NCI-H1105 (cell line): ENCODE measurements at places on chromosomes 6 and 20.

DNA sequence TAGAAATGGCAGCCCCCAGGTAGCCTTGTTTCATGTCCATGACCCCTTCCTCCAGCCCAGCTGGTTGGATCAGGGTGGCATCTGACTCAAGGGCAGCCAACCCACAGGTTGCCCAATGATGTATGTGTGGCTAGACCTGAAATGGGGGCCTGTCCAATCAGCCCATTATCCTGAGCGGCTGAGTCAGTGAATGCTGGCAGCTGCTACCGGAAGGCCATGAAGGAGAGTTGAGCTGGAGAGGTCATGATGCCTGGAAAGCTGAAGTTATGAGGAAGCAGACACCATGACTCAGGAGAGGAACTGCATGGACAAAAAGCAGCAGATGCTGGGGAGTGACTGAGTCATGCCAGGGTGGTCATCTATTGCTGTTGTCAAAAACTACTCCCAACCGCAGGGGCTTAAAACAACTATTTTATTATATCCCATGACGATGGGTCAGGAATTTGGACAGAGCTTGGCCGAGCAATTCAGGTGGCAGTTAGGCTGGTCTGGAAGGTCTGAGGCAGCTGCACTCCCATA lies 67.3 kb downstream of the MDGA1 start:
- no peak for DNase-seq

GRCh38 chr6:154962753-154963152 lies 32.4 kb upstream of the TIAM2 start:
- no peak for DNase-seq

DNA sequence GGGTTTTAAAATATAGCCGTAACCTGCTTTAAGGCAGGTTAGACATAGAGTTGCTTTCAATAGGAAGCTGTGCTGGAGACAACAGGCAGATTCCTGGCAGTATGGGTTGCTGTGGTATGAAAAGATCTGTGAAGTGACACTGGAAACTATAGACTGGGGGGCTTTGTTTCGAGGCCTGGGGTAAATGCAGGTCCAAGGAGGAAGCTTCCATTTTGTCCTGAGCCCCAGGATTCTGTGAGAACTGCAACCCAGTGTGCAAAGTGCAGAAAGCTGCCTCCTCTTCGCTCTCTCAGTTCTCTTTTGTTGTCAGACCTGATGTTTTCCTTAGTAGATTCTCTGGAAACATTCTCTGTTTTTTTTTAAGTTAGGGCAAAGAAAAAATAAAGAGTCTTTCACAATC lies 86.9 kb downstream of the LYRM4 start:
- DNase-seq = no peak

DNA sequence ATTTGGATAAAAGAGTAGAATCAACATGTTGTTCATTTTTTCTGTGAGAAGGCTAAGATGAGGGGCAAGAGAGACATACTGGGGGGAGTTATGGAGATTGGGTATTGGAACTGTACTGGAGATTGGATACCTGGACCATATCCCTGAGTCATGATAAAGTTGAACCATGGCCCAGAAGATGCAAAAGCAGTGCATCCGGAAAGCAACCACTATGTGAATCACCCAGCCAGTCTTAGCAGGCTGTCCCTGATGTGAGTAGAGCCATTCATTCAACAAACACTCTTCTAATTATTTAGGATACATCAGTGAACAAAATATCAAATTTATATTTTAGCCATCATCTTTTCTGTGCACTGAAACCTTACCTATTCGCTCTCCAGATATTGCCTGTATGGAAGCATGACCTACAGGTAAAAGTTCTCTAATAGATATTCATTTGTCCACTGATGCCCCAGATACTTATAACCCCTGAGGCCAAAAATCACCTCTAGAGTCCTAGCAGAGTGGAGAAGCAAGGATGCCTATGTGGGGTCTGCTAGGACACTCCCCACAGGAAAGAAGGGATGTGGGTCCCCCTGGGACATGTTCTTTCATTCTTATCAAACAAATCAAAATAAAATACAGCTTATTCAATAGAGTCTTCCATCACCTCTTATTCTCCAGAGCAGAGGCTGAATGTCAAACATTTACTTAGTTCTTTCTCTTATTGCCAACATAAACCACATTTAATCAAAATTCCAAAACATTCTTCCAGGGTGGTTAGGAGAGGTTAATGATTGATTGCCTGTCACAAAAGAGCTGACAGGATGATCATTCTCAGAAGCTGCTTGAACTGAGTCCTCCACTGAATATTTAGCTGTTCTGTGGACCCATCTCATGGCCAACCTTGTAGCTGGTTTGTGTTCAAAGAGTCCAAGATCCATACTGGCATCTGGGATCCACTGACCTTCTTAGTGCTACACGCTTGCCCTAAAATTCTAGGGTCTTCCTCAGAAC lies 37.0 kb upstream of the PKHD1 start:
- no peak for DNase-seq

- DNase-seq = no peak
Observed at GRCh38 chr6:124530926-124531325, 431.3 kb upstream of the RNF217 start.

DNA sequence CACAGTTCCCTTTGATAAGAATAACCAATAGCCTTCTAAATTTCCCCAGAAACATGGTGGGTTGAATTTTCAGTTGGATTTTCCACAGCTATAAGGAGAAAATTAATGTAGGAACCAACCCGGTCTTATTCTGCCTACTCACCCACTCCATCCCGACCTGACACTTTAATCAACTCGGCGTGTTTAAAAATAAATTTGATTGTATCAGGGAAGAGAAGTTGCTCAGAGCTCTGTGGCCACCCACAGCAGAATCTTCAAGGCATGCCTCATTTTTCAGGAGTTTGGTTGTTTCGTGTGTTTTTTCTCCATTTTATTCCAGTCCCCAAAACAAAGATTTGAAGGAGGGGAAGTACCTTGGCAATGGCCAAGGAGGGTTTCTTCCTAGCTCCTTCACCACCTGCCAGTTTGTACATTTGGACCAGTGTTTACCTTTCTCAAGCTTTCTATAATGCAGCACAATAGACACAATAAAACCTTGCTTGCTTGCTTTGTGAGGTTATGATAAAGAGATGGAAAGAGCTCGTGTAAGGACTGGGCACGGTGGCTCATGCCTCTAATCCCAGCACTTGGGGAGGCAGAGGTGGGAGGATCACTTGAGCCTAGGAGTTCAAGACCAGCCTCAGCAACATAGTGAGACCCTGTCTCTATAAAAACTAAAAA lies 297.2 kb upstream of the JARID2 start:
- DNase-seq = no peak

GRCh38 chr6:105680131-105680530 lies 277.2 kb upstream of the PREP start:
- DNase-seq = no peak

DNA sequence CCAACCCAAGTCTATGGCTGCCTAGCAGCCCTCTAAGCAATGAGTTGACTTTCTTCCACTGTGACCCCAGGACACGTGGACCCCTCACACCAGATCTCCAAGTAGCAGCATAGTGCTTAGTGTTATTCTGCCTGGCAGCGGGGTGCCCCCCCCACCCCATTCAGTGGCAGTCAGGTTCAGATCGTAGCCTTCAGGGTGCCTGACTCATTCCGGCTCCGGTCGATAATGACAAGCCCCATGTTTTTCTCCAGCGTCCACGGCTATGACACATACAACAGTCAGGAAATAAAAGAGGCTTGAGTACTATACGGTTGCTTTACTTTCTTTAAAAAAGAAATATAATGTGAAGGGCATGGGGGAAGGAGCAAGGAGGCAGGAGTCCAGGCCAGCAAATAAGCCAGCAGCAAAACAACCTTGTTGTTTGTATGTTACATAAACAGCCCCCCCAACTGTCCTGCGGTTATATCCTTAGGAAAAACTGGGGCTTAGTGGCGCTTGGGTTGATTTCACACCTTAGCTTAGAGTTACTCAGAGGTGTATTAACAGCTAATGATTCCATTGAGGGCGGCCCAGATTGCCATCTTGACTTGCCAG lies 23.1 kb downstream of the GNAS start:
- no peak for DNase-seq

DNA sequence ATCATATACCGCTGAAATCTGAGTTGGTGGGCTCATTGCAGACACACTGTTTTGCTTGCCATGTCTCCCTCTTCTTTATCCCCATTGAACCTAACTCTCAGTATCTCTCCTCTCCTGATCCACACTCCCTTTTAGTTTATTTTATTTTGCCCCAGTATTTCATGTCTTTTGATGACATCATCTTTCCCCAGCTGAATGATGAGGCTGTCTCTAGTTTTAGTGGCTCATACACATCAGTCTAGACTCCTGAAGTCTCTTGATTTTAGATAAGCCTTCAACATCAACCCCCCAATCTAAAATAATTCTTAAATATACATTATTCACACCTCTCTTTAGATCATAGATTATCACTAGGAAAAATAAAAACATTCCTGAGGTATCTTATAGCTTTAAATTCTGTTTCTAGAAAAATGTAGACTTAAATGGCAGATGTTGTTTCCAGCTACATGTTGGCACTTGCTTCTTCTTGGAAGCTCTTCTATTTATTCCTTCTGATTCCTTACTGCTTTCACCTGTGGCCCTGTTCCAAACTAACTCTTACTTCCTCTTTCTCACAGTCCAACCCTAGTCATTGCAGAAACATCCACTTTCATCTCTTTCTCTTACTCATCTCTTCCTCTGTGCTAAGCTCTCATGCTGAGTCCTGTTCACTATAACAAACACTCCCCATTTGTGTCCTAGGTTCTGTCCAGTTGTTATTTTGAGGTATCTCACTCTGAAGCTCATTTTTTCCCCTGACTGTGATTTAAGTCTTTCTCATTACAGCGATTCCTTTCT lies 191.9 kb upstream of the SLC35B3 start:
- DNase-seq = no peak

- peak; percentile 52 for DNase-seq
Observed at GRCh38 chr6:142822842-142823241, 122.1 kb downstream of the HIVEP2 start.

DNA sequence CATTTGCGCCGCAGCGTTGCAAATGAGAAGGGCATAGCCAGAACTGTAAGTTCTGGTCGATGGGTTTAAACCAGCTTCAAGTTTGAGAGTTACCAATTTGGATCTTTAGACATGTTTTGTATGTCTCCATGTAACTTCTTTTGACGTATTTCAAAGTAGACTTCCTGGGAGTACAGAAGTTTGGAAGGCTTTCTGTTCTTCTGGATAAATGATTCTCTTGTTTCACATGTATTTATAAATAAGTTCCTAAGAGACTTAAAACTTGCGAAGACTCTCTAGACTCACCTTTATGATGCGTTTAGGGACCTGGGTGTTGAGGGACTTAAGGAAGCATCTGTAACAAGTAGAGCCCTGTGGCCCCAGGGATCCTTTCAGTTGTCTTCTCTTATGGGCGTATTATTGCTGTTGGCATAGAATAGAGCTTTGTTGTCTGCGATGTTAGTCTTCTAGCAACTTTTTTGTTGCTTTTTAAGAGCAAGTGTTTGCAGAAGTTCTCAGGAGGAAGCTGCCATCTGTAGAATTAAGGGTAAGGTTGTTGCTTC lies 1.3 kb downstream of the CDYL start:
- no peak for DNase-seq

DNA sequence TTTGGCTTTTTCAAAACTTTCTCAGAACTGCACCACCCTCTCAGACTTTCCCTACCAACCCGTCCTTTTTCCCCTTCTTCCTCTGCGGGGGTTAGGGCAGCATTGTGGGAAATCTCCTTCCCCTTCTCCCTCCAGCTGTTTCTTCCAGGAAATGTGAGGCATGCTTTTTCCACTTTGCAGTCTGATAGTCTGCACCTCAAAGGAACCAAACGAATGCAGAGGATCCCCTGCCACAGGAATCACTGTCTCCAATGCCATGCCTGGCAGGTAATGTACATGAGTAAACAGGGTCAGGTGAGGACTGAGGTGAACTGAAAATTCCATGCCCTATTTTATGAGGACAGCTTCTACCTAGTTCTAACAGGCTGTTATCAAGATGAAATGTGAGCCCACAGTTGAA lies 218.4 kb downstream of the BCAS1 start:
- no peak for DNase-seq

DNA sequence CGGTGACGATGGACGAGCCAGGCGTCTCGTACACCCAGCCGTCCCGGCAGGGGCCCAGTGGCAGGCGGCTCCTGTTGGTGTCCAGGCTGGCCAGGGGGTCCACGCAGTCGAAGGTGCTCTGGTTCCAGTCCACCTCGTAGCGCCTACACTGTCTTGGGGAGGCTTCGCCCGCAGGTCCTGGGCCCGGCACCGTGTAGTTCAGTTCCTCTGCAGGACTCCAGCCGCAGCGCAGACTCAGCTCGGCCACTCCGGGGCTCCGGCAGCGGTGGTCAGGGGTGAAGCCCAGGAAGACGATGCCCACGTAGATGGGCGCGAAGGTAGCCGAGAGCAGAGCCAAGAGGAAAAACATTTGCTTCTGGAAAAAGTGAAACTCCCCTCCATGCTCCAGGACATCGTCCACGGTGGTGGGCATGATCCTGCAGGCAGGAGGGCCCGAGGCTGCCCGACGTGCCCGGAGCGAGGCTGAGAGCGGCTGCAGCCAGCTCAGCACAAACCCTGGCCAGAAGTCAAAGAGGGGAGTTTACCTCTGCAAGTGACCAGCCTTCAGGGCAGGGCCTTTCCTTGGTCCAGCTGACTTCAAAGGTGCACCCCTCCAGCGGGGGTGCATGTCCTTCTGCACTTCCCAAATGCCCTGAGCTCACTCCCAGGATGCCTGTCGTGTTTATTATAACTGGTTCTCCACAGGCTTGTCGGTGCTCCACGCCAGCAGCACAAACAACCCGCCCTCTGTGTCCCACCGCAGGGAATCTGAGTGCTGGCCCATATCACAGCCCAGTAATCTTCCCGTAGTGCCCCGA lies at the start of gene SLC22A2:
SLC22A2 (minus strand) TSS at position 476 of the 797 bp plus-strand sequence; CDS start at position 412, 64 bp downstream.
- DNase-seq = no peak

- DNase-seq = no peak
Observed at GRCh38 chr20:60268491-60268890, 310.3 kb downstream of the CDH26 start.

DNA sequence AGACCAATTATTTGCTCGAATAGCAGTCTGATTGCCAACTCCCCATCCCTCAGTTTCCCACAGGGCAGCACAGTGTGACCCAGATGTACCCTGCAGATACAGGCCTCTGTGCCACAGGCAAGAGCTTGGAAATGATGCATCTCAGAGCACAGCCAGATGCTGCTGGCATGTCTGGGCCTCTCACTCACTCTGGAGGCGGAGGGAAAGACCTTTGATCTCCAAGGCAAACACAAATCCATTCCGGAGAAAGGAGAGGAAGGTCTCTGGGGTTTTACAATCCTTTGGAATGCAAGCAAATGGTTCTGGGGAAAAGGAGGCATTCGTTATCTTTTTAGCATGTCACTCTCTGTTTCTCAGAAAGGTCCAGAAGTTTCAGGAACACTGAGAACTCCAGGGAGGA lies 74.2 kb downstream of the RIOK1 start:
- no peak for DNase-seq

DNA sequence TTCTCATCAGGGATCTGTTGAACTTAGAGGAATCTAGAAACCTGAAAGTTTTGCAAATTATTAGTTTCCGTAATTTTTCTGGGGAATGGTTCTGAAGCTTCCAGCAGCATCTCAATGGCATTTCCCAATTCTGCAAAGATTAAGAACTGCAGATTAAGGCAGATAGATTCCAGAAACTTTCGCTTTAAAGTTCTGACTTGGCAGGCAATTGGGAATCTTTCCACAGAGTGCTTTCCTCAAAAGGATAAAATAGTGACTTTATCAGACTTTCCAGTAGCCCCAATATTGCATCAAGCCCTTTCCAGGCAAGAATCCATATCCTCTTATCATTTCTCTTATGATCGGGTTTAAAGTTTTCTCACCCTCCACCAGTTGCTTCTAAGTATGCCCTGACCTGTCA lies 261.1 kb downstream of the FNDC1 start:
- DNase-seq = no peak

GRCh38 chr20:48657426-48658197 lies 170.2 kb downstream of the PREX1 start:
- peak; percentile 52 for DNase-seq
